ENCODE measurements at places on chromosomes 2 and 18.

DNA sequence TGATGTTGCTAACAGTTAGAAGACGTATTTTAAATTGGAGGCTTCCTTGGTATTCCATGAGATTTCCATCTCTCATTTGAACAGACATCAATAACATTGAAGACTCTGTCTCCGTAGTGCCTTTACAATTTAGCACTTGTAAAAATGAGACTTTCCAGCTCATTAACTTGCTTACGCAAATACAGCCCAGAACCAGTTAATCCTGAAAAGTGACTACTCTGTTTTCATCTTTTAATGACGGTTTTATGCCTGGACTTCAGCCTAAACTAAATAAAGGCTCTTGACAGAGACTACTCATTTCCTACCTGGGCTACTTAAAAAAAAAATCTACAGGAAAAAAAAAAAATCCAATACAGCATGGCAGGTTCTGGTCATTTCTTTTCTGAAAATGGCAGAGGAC is 148.6 kb downstream of the LRATD1 start:
- DNase-seq, result no peak

GRCh38 chr2:110931648-110932047 is 189.1 kb upstream of the BCL2L11 start:
- DNase-seq, result no peak

DNA sequence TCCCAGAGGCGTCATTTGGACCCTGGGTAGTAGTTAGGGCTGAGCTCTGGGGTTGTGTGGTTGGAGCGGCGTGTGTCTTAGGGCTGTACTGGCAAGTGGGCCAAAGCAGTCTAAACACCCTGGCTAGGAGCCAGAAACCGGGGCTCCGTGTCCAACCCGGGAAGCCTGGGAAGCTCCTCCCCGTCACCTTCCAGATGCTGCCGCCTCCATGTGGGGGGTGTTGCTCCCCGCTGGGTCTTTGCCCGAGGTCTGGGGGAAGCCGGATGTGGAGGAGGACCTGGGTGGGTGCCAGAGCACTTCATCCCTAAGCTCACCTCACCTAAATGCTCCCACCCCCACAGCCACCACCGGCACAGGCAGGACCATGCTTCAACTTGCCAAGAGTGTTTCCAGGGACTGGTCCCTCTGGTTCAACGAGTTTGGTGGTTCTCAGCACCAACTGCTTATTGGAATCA is 25.4 kb downstream of the TET3 start:
- no peak for DNase-seq

DNA sequence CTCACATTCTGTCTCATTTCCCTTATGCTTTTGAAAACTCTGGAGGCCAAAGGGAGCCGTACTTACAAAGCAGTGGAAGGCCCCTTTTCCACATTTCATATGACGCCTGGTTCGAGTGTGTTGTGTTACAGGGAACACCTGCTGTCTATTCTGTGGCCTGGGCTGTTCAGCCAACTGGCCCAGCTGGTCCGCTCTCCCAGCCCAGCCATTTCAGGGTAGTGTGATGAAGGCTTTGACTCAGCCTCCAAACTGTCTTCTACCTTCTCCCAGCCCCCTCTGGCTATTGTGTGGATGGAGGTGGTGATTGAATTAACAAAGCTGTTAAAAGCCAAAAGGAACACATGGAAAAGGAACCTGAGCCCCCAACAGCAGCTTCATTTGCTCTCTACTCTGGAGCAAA is 233.8 kb downstream of the ICOS start:
- DNase-seq, result no peak

DNA sequence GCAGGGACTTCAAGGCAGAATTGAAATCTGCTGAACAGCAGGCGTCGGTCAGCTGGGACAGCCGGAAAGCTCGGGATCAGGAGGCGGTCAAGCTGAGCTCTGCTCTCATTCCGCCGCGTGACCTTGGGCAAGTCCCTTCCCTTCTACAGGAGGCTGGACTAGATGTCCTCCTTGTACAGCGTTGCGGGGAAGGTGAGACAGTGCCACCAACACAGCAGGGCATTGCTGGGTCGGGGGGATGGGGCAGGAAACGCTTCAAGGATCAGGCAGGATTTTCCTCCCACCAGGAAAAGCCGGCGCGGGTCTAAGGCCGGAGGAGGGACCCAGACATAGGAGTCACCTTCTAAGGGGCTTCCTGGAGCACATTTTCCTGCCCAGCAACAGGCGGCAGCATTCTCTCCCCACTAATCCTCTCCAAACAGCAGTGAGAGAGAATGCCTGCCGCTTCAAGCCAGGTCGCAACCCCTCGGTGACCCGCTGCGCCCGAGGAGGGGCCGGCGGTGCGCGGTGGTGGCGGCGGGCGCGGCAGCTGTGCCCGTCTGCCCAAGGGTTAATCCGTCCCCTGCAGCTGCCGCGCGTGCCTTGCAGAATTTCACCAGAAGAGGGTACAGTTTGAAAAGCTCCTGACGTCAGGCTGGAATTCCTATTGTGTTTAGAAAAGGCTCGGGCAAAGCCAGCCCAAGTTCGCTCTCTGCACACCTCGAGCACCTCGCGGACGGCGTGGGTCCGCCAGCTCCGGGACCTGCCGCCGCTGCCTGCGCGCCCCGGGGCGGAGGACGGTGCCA is at the start of gene KCNF1:
Gene KCNF1, plus strand, starts transcription at position 644 of the 785 bp plus-strand sequence. CDS start 493 bp downstream, outside the sequence.
- DNase-seq, result peak; percentile 48

DNA sequence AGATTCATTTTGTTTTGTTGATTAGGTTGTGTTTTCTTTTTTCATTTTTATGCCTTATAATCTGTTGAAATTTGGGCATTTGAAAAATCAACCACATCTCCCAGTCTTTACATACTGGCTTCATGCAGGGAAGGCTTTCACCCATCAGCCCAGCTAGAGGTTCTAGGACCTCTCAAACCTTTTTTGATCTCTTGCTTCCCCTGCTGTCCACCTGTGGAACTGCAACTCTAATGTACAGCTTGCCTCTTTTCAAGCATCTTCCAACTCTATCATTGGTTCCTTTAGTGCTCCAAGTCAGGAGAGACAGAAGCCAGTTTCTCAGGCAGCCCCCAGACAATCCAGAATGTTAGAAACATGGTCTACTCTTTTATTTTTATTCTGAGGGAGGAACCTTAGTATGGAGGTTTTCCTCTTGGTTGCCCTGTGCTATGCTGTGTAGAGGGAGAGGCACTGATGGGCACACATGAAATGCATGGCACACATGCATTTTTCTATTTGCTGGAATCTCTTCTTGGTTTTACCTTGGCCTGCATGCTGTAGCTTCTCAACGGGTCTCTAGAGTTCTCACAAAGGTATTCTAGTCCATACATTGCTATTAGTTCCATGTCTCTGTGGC is 107.2 kb upstream of the L3MBTL4 start:
- DNase-seq, result no peak

GRCh38 chr2:133405252-133405651 is 163.0 kb downstream of the NCKAP5 start:
- DNase-seq, result no peak

- DNase-seq, result no peak
Observed at GRCh38 chr2:121634354-121635307, 14.6 kb downstream of the CLASP1 start.

DNA sequence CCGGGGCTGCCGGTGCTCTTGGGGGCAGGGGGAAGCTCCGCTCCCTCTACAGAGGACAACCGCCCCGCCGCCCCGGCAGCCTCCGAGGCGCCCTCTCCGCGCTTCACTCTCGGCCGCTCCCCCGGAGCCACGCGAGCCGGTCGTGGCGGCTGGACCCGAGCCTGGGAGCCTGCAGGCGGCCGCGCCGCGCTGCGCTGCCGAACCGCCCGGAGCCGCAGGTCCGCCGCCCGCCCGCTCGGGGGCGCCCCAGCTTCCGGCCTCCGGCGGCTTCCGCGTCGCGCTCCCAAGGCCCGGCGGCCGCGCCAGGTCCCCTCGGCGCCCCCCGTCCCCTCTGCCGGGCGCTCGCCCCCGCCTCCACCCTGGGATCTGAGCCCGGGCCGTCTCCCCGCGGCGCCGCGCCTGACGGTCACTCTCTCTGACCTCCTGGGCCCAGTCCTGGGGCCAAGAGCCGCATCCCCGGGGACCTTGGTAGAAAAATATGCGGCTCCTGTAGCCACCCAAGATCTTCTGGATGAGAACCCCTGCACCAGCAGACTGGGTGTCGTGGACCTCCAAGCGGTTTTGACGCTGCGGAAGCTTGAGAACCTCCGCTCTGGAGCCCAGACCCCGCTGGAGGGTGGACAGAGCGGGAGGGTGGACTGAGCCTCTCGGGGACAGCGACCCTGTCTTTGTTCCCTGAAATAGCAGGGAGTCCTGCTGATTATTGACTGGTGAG is 44.3 kb downstream of the SERTAD2 start:
- peak; percentile 54 for DNase-seq

DNA sequence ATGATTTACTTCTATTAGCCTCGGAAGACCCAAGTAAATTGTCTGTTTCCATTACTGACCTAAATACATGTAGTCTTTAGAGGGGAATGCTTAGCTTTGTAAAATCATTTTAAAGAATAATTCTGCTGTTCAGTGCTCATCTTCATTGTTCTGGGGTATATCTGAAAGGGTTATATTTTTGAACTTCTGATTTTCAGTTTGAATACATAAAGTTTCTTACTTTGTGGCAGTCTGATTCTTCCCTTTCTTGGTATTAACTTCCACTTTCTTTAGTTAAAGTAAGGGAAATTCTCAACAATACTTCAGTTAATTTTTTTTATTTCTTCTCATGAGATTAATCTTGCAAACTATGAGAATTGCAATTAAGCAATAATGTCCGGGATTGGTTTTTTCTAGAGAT is 148.4 kb downstream of the DOCK10 start:
- no peak for DNase-seq

DNA sequence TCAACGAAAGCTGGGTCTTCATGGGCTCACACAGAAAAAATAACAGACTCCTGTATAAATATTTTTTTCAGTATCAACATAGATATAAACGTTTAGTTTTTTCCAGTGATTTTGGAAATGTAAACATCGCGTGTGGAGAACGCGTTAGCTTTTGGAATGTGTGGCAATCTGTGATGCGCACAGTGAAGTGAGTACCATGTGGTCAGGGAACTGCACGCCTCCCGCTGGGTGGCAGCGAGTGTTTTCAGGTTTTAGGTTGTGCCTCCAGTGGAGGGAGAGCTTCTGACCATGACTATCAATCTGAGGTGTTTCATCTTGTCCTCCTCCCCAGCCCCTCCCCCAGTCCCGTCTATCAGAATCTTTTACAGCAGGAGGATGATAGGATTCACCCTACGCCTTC is 127.8 kb downstream of the ARHGAP28 start:
- DNase-seq, result no peak

GRCh38 chr2:31282634-31283033 is 48.7 kb downstream of the EHD3 start:
- DNase-seq, result no peak

- no peak for DNase-seq
Observed at GRCh38 chr2:224173933-224174332, 134.8 kb upstream of the SERPINE2 start.

GRCh38 chr2:238320648-238321281 is 447 bp downstream of the TRAF3IP1 start:
- peak; percentile 5 for DNase-seq

DNA sequence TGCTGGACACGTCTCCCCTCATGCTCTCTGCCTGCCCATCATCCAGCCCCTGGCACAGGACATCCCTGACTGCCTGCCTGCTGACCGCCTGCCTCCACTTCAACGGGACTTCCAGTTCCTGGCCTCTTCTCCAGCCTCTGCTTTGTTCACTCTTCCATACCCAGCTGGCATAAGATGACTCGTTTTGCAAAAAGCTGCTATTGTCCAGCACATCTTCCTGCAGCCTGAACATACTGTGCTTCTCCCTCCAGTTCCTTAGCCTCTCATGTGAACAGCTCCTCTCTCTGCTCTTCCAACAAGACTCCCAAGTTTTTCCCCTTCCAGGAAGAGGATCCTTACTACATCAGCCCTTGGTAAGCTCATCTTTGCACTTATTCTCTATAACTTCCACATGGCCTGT is 62.4 kb upstream of the SKOR2 start:
- DNase-seq, result peak; percentile 14

DNA sequence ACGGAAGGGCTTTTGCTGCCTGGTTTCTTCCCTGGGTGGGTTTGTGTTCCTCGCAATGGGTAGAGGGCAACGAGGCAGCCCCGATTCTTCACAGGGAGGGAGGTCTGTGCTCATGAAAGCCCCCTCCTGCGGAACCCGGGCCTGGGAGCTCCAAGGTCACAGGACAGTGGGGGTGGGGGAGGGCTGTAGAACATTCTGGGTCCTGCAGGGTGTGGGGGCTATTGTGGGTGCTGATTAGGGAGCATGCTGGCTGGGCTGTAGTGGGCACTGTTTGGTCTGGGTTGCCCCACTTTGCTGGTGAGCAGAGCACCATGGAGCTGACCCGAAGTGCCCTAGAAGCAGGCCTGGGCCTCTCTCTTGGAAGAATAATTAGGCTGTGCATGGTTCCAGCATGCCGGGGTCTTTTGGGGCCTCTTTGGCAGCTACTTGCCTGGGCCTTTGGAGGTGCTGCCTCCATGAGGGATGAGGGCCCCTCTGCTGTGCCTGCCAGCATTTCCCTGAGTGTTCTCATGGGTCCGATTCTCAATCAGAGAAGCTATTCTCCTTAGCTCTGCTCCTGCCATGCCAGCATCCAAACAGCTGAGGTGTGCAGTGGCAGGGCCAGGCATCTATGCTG is 232.2 kb upstream of the HS6ST1 start:
- DNase-seq, result no peak

DNA sequence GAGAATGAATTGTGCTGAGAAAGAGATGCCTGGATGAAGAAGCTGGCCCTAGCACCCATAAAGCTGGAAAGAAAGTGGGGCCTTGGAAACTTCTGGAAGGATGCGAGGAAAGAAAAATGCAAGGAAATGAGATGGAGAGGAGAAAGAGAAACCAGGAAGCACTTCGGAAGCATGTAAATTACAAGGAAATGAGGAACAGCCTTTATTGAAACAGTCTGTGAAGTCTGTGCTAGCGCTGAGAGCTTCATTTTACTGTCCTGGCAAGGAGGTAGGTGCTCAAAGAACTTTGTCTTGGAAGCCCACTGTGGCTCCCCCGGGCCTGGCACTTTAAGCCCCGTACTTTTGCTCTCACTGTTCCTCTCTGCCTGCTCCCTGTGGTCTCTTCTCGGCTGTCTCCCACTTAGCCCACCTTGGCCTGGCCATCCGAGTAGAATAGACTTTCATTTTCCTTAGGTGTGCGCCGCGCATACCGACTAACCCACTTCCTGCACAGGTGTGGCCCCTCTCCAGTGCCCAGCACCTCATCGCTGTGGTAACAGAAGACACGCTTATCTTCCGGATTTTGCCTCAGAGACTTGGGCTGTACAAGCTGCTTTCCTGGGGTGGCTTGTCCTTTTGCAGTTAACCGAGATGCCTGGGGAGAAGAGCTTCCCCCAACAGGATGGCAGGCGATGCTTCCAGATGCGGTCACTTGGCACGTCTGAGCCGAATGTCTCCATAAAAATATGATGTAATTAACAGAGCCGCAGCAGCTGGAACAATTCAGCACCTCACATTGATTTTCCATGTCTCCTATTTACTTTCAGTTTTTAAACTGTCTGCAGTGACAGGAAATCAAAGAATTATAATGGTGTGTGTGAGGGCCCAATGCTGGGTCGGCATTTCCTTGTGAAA is 199.6 kb downstream of the HRH4 start:
- DNase-seq, result no peak

GRCh38 chr2:233453111-233453915 is 99.0 kb downstream of the DGKD start:
- DNase-seq, result no peak

DNA sequence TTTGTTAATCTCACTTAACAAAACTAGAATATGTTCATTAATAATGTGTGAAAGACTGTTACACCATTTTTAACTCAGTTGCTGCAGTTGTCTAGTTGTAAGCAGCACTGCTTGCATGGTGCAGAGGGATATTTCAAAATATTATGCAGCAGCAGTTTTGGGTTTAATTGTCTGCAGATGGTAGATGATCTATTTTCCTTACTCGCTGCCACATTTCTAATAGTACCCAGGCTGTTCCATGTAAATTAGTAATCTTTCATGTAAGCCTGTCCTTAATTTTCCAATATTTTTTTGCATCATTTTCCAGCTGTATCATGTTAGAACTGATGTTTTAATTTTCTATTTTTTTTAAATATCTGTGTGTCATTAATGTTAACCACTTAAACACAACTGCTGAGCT is 488.1 kb upstream of the RAB12 start:
- no peak for DNase-seq
